ENCODE measurements at places on chromosomes 2 and 18. TPM values are rescaled to one million over a fixed set of nuclear protein-coding genes. Genes with fewer than 3 reads are reported as not detected.

DNA sequence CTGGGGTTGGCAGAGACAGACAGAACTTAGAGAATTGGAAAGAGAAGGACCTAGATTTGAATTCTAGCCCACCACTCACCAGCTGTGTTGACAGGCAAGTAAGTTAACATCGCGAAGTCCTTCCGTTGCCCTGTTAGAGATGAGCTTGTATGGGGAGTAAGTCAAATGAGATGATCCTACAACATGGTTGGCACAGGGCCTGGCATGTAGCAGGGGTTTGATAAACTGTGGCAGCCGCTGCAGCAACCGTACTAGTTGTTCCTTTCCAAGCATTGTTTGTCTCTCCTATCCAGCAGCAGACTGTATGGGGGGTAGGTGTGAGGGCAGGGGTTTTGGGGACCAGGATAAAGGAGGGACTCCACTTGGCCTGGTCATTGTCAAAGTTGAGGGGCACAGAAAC lies 16.0 kb downstream of the TET3 start:
- no peak for DNase-seq

DNA sequence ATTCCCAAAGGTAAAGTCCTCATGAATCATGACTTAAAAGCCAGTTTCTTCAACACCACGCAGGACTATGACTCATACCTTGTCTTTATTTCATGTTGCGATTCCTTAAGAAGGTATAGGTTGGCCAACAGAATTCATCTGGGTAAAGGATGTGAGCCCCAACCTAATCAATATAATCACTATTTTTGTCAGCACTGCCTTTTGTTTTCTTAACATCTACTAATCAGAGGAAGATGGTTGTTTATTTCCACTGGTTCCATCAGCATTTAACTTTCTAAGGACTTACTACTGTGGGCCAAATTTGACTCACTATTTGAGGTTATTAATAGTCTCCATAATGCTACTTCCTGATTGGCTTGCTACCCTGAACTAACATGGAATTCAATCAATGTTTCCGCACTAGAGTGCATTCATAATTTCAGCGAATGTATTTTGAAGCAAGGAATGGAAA lies 78.6 kb downstream of the SCG2 start:
- no peak for DNase-seq

DNA sequence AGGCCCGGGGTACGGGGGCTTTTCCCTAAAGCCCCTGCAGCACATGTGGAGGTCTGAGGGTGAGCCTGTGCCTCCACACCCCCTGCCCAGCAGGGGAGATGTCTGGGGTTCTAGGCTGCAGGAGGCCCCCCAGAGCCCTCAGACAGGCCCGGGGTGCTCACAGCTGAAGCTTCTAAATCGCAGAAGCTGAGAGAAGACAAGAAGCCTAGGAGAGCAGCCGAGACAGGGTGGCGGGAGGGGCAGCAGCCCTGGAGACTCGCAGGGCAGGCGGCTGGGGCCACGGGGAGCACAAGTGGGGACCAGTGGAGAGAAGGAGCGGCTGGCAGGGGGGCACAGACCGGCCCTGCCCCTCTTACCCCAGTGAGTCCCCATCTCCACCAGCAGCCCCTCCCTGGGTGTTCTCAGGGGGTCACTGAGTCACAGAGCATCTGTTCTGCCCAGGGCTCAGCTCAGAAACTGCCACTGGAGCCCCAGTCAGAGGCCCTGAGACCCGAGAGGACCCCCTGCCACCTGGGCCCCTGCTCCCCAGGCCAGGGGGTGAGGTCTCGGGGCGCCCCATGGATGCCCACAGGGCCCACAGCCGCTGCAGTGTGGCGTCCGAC lies 26.1 kb downstream of the GPC1 start:
- DNase-seq = no peak

DNA sequence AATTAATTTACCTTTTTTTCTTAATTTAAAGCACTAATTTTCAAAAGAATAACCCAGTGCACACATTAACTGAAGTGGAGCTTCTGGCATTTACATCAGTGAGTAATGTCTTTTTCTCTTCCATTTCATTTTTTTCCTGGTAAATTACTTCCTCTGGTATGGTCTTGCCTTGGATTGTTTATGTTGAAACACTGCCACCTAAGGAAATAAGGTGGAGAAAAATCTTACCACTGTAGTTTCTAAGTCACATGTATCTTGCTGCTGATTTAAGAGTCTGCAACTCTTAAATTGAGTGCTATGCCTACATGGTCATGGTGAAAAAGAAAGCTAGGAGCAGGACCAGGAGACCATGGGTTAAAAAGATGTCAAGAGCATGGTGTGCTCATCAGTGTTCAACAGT lies 51.0 kb downstream of the TTC27 start:
- no peak for DNase-seq

DNA sequence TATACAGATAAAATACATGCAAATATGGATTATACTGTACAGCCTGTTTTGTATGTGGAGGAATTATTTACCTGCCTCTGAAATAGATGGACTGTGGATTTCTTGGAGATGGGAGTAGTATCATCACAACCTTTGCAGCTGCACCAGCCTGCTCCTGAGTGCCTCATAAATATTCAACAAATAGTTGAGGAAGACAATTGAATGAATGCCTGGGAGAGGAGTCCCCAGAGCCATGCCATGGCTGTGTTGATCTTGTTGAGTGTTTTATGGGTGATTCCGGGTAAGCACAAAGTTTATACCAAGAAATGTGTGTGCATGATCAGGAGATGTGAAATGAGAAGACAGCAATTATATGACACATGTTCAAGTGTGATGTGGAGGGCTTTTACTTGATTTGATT lies 225.0 kb downstream of the FHOD3 start:
- no peak for DNase-seq

DNA sequence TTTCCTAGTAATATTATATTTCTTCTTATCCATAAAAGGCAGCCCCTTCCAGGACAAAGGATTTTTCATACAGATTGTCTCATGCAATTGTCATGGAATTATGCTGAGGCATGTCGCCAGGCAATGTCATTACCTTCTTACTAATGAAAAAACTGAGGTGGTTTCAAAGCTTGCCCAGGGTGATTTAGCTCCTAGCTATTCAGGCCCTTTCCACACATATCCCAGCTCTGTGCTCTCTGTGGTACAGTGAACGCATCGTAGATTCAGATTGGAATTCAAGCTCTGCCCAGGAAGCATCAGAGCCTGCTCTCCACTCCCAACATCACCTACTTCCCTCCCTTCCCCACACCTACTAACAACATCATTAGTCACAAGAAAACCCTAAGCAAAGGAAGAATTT lies 60.1 kb downstream of the ATP8B1 start:
- no peak for DNase-seq

DNA sequence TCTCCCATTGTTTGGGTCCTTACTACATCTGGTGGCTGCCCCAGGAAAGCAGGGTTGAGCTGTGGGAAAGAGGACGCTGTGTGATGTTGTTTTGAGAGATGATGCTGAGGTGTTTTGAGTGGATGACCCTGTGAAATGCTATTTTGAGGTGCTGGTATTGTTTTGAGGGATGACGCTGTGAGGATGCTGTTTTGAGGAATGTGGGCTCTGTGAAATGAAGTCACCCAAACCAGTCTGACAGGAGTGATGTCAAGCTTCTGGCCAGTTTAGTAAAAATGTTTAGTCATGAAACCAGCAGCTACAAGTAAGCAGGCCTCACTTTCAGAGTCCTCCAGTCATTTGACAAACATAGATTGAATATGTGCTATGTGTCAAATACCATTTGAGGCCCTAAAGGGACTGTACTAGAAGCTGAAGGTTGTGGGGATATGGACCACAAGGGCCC lies 16.1 kb upstream of the PUM2 start:
- DNase-seq = no peak

DNA sequence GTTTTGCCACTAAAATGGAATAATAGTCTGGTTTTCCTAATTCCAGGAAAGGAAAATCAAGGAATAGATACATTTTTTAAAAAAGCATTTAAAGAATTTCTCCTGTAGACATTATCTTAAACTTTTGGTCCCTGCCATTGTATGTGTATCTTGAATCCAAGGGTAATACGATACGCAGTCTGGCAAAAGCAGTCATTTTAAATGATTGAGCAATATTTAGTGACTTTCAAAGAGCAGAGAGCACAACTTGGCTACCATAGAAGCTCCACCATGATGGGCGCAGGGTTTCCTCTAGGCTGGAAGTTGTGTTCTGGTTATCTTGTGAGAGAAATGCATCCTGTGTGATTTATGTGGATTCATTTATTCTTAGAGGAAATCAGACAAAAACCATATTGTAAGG lies 92.9 kb downstream of the NEDD4L start:
- DNase-seq = no peak

C2orf80 gene
- total RNA-seq = not detected

DSC3 gene
- total RNA-seq = 60.2 TPM

RAMP1 gene
- total RNA-seq = 36.0 TPM

NEU2 gene
- not detected for total RNA-seq

All from omental fat pad (tissue), 4 donors.